ENCODE measurements at places on chromosomes 16 and 17. TPM values are rescaled to one million over a fixed set of nuclear protein-coding genes. Genes with fewer than 3 reads are reported as not detected.

- H3K27ac ChIP-seq, result peak overlapping the region; percentile 24
- no peaks in the 10 kb centered on the region for H3K27me3 ChIP-seq
- no peak for DNase-seq
- peaks cover 14% of the 10 kb centered on the region for H3K4me1 ChIP-seq
- no peak overlapping the region for H3K4me3 ChIP-seq
- peaks cover 27% of the 10 kb centered on the region for H3K36me3 ChIP-seq
These were observed 21.7 kb downstream of the KNOP1 start for GRCh38 chr16:19696328-19696727.

GRCh38 chr16:54244061-54244886, 42.3 kb downstream of the IRX3 start:
- H3K4me3 ChIP-seq, result no peak overlapping the region
- H3K36me3 ChIP-seq, result no peaks in the 10 kb centered on the region
- peaks cover 2% of the 10 kb centered on the region for H3K27me3 ChIP-seq
- H3K4me1 ChIP-seq, result peaks cover 6% of the 10 kb centered on the region
- no peak for DNase-seq
- H3K27ac ChIP-seq, result no peak overlapping the region

DNA sequence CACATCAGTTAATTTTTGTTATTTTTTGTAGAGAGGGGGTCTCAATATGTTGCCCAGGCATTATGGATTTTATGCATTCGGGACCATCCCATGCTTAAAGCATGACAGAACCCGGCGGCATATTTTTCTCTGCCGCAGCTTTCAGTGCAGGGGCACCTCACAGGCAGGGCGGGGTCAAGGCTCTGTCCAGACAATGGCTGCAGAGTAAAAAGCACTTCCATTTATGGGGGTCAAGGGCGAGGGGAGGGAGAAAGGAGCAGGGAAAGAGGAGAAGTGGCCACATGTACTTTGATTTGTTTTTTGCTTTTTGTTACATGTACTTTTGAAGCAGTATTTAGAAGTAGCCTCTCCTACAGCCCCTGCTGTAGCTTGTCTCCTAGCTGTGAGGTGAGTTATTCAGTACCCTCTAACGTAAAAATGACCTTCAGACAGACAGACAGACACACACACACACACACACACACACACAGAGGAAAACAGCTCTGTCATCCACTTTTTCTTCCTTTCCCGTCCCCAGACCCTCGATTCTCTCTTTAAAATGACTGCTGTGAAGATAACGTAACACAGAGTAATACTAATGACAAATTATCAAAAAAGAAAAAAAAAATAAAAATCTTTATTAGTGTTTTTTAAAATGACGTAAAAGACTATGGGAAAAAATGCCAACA, 856 bp upstream of the SCPEP1 start:
- H3K27me3 ChIP-seq, result no peaks in the 10 kb centered on the region
- peak overlapping the region; percentile 77 for H3K4me3 ChIP-seq
- no peak for DNase-seq
- no peaks in the 10 kb centered on the region for H3K36me3 ChIP-seq
- peaks cover 12% of the 10 kb centered on the region for H3K4me1 ChIP-seq

GRCh38 chr16:70767377-70768202, 33.4 kb downstream of the VAC14 start:
- H3K4me3 ChIP-seq, result no peak overlapping the region
- H3K36me3 ChIP-seq, result peaks cover 12% of the 10 kb centered on the region
- H3K27ac ChIP-seq, result no peak overlapping the region
- H3K4me1 ChIP-seq, result no peaks in the 10 kb centered on the region

- H3K36me3 ChIP-seq, result peaks cover 71% of the 10 kb centered on the region
- H3K4me1 ChIP-seq, result peaks cover 6% of the 10 kb centered on the region
- peaks cover 11% of the 10 kb centered on the region for H3K27me3 ChIP-seq
- DNase-seq, result no peak
These were observed 69.0 kb downstream of the NDEL1 start for GRCh38 chr17:8504460-8505207.

DNA sequence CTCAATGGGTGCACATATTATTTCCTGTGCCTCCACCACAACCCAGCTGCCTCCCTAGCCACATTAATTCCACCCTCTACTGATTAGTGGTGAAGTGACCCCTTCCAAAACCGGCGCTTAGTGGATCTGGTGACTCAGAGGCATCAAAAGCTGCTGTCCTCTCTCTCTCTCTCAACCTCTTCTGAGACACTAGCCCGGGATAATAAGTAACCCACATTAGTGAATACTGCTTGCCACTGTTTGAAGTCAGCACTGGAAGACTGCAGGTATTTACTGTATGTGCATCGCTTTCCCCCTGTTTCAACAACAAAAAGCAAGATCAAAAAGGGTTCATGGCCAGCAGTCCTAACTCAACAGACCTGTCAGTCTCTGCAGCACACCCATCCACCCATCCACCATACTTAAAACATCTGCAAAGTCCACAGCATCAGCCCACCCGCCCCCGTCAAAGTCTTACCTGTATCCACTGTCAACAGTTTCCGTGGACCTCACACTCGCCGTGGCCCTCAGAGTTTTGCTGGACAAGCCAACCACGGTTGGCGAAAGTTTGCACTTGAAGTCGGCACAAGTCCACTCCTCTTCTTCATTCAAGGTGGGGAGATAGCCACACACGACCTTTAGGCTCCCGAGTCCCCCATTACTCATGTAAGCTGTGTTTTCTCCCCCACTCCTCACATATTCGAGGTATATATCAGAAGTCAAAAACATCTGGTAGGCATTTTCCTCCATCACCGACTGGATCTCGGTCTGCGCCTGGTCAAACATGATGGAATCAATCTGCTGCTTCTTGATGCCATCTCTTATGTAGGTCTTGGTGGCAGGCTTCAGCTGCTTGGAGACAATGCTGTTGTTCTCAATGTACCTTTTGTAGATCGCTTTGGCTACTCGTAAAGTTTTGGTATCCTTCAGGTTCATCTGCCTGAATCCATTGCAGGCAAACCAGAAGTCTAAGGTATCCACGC, 3.8 kb downstream of the AXIN2 start:
- H3K27ac ChIP-seq, result no peak overlapping the region
- peaks cover 27% of the 10 kb centered on the region for H3K4me1 ChIP-seq
- H3K27me3 ChIP-seq, result peaks cover 6% of the 10 kb centered on the region
- DNase-seq, result no peak
- peaks cover 11% of the 10 kb centered on the region for H3K36me3 ChIP-seq
- H3K4me3 ChIP-seq, result no peak overlapping the region

GRCh38 chr16:89018282-89019158, 41.5 kb upstream of the CBFA2T3 start:
- no peaks in the 10 kb centered on the region for H3K4me1 ChIP-seq
- DNase-seq, result no peak
- peaks cover 6% of the 10 kb centered on the region for H3K27me3 ChIP-seq
- no peaks in the 10 kb centered on the region for H3K36me3 ChIP-seq

GRCh38 chr17:2027528-2028233, 2.3 kb upstream of the DPH1 start:
- H3K36me3 ChIP-seq, result peaks cover 4% of the 10 kb centered on the region
- no peak overlapping the region for H3K27ac ChIP-seq
- H3K4me3 ChIP-seq, result no peak overlapping the region
- peaks cover 18% of the 10 kb centered on the region for H3K27me3 ChIP-seq

DNA sequence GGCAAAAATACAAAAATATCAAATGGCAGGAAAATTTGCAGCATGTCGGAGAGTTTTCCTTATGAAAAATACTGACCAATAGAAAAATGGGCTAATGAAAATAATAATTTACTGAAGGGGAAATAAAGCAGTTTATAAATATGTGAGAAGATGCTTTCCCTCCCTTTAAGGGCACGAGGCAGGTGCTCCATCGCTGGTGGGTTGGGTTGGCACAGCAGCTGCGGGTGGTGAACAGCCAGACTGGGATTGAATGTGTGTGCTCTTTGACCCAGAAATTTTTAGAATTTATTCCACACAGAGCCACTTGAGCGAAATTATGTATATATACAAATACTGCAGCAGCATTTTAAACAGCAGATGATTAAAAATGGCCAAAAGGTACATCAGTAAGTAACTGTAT, 109.1 kb upstream of the ZNF750 start:
- H3K27ac ChIP-seq, result no peak overlapping the region
- no peaks in the 10 kb centered on the region for H3K4me1 ChIP-seq
- H3K36me3 ChIP-seq, result peaks cover 66% of the 10 kb centered on the region
- DNase-seq, result no peak
- H3K27me3 ChIP-seq, result peaks cover 18% of the 10 kb centered on the region
- H3K4me3 ChIP-seq, result peak overlapping the region; percentile 72

COX6A2 gene
- not detected for total RNA-seq

DNAAF1 gene
- total RNA-seq, result 0.18 TPM

FBXL16 gene
- not detected for total RNA-seq

All from endothelial cell (in vitro differentiated cells).